ENCODE measurements at places on chromosomes 11 and 22.

GRCh38 chr22:50304528-50305392, 2.7 kb downstream of the PLXNB2 start:
- DNase-seq = no peak

DNA sequence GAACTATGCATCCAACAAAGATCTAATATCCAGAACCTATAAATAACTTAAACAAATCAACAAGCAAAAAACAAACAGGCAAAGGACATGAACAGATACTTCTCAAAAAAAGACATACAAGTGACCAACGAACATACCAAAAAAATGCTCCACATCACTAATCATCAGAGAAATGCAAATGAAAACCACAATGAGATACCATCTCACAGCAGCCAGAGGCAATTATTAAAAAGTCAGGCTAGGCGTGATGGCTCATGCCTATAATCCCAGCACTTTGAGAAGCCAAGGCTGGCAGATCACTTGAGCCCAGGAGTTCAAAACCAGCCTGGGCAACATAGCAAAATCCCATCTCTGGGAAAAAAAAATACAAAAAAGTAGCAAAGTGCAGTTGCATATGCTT, 10.7 kb downstream of the SAA4 start:
- DNase-seq = no peak

DNA sequence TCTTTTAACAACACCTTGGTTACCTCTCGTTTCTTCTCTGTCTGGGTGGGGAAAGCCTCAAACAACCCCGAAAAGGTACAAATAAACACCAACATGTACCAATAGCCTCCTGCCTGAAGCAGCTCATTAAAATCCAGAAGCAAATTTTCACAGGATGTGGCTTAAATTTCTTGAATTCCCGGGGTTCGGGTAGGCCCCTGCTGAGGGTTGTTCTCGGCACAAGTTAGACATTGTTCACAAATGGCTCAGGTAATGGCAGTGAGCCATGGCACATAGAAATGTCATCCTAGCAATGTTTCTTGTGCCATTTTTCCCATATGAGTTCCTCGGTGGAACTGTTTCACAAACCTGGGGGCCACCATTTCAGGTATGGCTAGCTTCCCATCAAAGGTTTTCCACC, 19.7 kb upstream of the GLYATL1 start:
- no peak for DNase-seq

DNA sequence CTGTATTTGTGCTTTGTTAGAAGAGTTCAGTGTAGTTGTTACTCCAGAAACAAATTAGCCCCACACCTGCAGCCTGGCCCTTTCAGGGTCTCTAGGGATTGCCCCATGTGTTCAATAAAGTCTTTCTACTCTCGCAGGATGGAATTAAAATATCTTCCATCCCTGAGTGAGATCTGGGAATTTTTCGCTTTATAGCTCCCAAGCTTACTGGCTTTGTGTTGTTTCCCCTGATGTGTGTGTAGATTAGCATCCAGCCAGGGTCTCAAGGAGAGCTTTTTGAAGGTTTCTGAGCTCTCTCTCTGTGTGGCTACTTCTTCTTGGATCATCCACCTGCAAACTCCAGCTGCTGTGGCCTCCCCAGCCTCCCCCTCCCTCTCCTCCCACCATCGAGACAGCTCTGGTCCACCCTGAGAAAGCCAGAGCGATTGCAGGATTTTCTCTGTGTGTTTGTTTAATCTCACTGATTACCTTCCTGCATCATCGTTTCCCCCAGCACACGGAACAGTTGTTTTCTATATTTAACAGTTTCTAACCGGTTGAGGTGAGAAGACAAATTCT, 553.5 kb downstream of the TBC1D22A start:
- no peak for DNase-seq

GRCh38 chr11:117314840-117315239, 1.2 kb downstream of the BACE1 start:
- DNase-seq = no peak

DNA sequence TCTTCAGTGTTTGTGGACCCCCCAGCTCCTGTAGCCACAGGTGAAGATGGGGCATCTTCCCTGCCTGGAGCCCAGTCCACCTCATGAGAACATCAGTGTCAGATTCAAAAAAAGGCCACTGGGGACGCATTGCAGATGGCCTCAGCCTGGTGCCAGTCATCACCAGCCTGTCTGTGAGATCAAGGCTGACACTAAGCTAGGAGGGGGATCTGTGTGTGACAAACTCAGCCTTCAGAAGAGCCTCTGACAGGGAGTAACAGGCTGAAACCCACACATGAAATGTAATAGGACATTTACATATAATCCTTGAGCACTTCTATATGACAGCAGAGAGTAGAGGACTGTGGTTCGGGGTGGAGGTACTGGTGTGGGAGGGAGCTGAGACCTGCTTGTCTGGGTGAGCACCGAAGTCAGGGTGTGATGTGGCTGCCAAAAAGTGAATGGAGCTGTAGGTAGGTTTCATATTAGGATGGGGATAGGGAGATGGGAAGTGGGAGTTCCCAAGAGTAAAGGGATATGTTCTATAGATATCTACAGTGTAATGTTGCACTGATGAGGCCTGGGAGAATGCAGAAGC, 20.5 kb upstream of the CCDC134 start:
- no peak for DNase-seq

- DNase-seq = no peak
Measured at GRCh38 chr22:38257181-38257580, 15.6 kb downstream of the TMEM184B start.

Measured in stimulated activated CD8-positive, alpha-beta memory T cell treated with anti-CD3 and anti-CD28 coated beads, Interleukin-4, amount 100 ng/mL, for 4 hours (primary cell).